Activated T-cell treated with anti-CD3 and anti-CD28 coated beads, Interleukin-2, amount 50 U/mL, for 1 hour (primary cell): ENCODE measurements at places on chromosomes 1 and 21.

- DNase-seq = no peak
Observed at GRCh38 chr1:150309758-150310508, 11.4 kb upstream of the PRPF3 start.

- no peak for DNase-seq
Observed at GRCh38 chr1:230690101-230690500, 23.8 kb downstream of the AGT start.

GRCh38 chr1:203662360-203662759 lies 35.7 kb downstream of the ATP2B4 start:
- no peak for DNase-seq

DNA sequence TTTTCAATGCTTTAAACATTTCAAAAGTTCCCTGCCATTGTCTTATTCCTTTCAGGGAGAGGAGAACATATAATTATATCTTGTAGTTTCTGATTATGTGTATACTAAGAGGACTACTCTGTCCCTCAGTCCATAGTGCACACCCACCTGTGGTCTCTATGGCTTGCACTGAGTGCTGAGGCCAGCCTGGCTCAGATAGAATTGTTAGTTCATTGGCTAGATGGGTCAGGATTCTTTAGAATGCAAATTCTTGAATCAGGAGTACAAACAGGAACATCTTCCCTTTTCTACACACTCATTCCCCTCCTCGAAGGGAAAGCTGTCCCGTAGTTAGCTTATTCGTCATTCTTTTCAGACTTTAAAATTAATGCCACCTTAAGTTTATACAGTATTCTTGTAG lies 8.2 kb downstream of the BACH1 start:
- no peak for DNase-seq

GRCh38 chr1:154453161-154453560 lies 48.0 kb downstream of the IL6R start:
- DNase-seq = no peak

DNA sequence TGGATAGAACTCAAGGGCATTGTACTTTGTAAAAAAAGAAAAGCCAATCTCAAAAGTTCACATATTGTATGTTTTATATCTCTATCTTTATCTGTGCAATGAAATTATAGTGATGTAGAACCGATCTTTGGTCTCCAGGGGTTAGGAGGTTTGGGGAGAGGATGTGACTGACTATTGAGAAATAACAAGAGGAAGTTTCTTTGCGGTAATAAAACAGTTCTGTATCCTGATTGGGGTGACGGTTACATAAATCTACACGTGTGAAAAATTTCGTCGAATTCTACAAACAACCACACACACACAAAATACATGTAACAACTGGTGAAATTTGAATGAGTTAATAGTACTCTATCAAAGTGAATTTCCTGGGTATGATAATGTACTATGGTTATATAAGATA lies 10.6 kb upstream of the OR2T33 start:
- no peak for DNase-seq

DNA sequence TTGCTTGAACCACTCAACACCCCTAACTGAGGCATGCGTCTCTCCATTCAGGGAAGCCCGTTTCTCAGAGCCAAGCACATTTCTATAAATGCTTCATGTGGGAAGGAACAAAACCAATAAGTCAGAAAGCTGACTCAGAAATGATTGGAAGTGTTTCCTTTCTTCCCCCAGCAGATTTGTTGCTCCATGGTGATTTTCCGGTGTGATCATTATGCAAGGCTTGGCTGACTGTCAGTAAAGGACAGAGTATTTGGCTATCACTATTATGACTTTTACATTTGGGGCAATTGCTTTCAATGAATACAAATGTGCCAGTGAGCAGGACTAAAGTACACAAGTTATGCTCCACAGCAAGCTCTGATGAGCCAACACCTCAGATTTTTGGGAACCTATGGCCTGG lies 53.3 kb upstream of the ZC3H11B start:
- no peak for DNase-seq

- no peak for DNase-seq
Observed at GRCh38 chr1:20575541-20576336, 13.2 kb upstream of the CDA start.

GRCh38 chr1:228860911-228861831 lies 125.9 kb downstream of the RHOU start:
- no peak for DNase-seq

GRCh38 chr1:194358208-194358581 lies 1171.8 kb upstream of the B3GALT2 start:
- DNase-seq = no peak

GRCh38 chr1:32240140-32240951 lies 6.7 kb upstream of the FAM167B start:
- DNase-seq = peak; percentile 76

DNA sequence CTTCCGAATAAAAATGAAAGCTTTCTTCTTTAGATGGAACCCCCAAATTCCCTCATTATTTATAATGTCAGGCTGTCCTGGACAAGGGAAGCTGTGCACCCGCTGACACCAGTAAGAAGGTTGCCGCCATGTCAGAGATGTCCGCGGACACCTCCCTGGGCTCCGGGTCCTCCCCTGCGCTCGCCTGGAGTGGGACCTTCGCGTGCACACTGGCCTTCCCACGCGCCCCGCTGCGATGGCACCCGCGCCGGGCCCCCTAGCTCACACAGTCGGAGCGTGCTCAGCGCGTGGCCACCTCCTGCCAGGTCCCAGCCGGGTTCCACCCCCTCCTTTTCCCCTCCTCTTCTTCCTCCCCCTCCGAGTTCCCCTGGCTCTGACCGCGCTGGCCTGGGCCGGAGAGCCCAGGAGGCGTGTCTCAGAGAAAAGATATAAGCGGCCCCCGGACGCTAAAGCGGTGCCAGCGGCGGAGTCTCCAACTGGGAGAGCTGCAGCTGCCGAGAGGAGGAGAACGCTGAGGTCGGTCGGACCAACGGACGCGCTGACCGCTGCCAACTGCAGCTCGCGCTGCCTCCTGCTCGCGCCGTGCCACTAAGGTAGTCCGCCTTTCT lies at the start of gene G0S2:
Gene G0S2, plus strand, starts transcription at position 456 of the 608 bp plus-strand sequence. CDS start 273 bp downstream, outside the sequence.
- peak; percentile 24 for DNase-seq

DNA sequence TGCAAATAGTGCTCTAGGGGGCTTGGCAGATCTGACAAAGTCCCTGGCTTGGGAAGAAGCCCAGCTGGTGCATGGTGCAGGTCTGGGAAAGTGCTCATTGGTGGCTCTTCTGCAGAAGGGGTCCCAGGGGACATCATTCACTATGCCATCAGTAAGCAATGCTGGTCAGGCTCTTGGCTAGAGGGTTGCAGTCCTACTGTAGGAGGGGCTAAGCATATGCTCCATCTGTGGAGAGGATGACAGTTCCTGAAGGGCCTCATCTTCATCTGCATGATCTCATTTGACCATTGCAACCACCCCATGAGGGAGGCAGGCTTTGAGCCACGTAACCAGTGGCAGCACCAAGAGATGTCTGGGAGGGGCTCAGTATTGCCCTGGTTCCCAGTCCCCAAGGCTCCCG lies 31.5 kb upstream of the VASH2 start:
- no peak for DNase-seq

DNA sequence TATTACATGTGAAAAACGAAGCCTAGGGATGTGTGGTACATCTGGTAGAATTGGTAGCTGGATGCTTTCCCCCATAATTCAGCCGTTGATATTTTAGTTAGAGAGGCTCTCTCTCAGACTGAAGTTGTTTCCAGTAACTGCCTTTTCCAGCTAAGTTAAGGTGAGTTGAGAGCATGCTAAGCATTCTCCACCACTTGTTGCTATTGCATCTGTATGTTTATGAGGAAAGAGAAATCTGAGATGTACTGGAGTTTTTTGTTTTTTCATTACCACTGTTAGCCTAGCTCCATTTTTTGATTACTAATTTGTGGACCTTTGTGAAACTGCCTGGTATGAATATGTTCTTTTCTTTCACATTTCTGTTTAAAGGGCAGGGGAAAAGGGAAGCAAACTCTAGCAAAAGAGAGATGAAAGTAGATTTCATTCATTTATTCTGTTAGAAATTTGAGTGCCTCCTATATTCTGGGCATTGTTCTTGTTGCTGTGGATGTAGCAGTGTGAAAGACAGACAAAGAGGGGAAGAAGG lies 189.9 kb upstream of the CACYBP start:
- DNase-seq = no peak

- DNase-seq = no peak
Observed at GRCh38 chr1:28781305-28781704, 30.7 kb upstream of the OPRD1 start.

DNA sequence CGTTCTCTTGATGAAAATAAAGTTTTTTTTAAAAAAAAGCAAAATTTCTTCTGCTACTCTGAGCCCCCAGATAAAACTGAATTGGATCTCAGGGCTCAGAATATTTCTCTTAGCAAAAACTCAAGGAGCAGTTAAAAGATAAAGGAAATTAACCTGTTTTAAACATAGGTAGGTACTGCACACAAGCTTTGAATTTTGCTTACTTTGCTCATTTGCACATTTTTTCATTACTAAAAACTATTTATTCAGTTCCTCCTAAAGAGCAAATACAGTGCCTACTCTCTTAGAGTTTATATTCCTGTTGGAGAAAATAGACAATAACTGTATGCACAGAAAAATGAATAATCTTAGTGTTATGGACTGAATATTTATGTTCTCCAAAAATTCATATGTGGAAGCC lies 13.0 kb upstream of the TNFSF4 start:
- DNase-seq = no peak

- DNase-seq = no peak
Observed at GRCh38 chr1:232911027-232911599, 39.3 kb upstream of the NTPCR start.

GRCh38 chr1:114078116-114078515 lies 75.6 kb downstream of the SYT6 start:
- DNase-seq = no peak

DNA sequence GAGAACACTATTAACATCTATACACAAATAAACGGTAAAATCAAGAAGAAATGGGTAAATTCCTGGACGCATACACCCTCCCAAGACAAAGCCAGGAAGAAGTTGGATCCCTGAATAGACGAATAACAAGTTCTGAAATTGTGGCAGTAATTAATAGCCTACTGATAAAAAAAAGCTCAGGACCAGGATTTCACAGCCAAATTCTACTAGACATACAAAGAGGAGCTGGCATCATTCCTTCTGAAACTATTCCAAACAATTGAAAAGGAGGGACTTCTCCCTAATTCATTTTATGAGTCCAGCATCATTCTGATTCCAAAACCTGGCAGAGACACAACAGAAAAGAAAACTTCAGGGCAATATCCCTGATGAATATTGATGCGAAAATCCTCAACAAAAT lies 70.7 kb upstream of the FMO3 start:
- no peak for DNase-seq

- no peak for DNase-seq
Observed at GRCh38 chr1:212669102-212669501, 30.5 kb downstream of the BATF3 start.

GRCh38 chr1:16375521-16376340 lies 8.7 kb downstream of the SZRD1 start:
- no peak for DNase-seq

GRCh38 chr1:245475961-245476516 lies 321.3 kb downstream of the KIF26B start:
- no peak for DNase-seq

DNA sequence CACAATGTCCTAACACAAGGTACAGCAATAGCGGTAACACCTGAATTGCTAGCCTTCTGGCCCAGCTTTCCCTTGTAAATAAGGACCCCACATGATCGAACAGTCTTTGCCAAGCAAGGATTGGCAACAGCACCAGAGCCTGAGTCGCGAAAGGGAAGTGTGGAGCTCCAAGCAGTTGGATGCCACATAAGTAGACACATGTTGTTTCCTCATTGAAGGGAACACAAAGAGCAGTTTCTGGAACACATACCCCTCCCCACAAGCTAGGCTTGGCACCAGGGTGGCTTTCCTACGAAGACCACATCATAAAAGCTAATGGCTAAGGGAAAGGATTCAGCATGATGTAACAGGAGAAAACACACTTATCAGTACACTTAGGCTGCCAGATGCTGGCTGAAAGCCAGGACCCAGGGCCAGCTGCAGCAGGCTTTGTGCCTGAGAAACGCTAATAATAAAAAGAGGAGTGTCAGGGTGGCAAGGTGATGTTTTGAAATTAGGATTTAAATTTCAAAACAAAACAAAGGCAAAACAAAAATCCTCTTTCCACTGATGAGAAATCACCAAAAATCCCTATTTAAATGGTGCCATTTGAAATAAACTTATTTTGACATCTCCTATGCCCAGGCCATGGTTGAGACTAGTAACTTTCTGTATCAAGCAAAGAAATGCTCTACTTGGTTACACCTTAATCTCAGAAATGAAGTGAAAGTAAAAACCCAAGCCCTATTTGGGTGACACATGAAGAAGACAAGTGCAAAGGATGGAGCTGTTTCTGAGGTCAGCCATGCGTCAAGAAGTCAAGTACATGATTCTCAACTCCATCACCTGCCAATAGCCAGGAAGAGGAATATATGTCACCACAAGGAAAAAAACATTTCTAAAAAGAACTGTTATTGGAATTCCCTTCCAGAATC lies 11.9 kb upstream of the CPLANE2 start:
- DNase-seq = no peak

DNA sequence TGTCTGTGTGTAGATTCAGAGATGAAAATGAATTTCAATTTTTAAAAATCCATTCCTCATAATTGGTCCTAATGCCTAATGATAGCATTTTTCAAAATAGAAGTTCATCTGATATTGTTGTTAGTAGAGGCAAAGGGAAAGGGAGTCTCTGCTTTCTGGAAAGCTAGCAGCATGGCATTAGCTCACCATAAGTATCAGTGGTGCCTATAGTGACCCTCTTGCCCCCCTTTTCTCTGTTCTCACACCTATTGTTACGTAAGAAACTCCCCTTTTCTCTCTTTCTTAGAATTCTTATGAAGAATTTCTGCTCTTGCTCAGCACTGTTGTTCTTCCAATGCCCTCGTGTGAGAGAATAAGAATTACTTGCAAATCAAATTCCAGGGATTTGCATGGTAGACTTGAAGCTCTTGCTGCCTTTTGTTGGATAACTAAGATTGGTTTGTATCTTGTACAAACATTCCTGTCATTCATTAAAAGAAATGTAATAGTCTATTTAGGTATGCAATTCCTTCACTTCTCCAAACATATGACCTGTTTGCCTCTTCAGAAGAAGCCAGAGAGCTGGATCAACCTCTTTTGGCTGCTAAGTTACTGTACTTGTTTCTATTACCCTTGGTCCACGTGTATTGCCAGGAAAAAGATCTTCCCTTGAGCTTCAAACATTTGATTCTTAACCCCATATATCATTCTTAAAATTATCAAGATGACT lies 69.2 kb upstream of the MAGI3 start:
- no peak for DNase-seq

- DNase-seq = no peak
Observed at GRCh38 chr1:22282364-22282995, 139.6 kb upstream of the WNT4 start.
